ENCODE measurements at places on chromosomes 12 and 14. TPM values are rescaled to one million over a fixed set of nuclear protein-coding genes. Genes with fewer than 3 reads are reported as not detected.

C12orf54 gene
- total RNA-seq: not detected

FITM1 gene
- 0.27 TPM for total RNA-seq

PYGL gene
- total RNA-seq: 63.3 TPM

ANAPC7 gene
- total RNA-seq: 56.6 TPM

NR2C1 gene
- 16.0 TPM for total RNA-seq

SIRT4 gene
- 1.3 TPM for total RNA-seq

SLC10A1 gene
- total RNA-seq: not detected

MYH6 gene
- not detected for total RNA-seq

BIN2 gene
- not detected for total RNA-seq

KIAA0586 gene
- total RNA-seq: 20.6 TPM

APOF gene
- not detected for total RNA-seq

CABP1 gene
- total RNA-seq: 0.09 TPM

ABHD12B gene
- total RNA-seq: not detected

ACVRL1 gene
- 520 TPM for total RNA-seq

DLGAP5 gene
- total RNA-seq: 57.8 TPM

HCAR2 gene
- total RNA-seq: not detected

HDAC7 gene
- total RNA-seq: 60.9 TPM

NTN4 gene
- total RNA-seq: 92.9 TPM

MUCL1 gene
- total RNA-seq: not detected

NOXRED1 gene
- 0.09 TPM for total RNA-seq

DACT1 gene
- total RNA-seq: 0.18 TPM

DHRS2 gene
- not detected for total RNA-seq

SERPINA10 gene
- not detected for total RNA-seq

CIROP gene
- not detected for total RNA-seq

MYBPC1 gene
- not detected for total RNA-seq

COCH gene
- total RNA-seq: 0.09 TPM
